ENCODE measurements at places on chromosomes 6 and 20. TPM values are rescaled to one million over a fixed set of nuclear protein-coding genes. Genes with fewer than 3 reads are reported as not detected.

DNA sequence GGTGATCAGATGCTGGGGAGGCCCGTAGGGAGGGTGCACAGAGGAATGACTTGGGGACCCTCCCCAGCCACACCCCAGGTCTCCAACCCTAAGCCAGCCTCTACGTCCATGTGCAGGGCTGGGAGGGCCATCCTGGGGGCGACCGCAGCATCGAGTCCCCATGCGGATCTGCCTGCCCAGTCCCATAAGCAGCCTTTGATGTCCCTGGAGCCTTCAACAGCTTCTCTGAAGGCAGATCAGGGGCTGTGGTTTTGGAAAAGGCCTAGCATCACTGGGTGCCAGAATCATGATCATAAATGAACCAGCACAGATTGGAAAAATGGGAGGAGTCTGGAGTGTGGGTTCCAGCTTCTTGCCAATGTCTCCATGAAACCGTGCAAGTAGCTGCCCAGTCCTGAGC, 22.9 kb downstream of the TOX2 start:
- DNase-seq = no peak

- DNase-seq = no peak
Measured at GRCh38 chr6:169787797-169788196, 36.4 kb downstream of the ERMARD start.

The KDM1B gene
- not detected for polyA plus RNA-seq

DNA sequence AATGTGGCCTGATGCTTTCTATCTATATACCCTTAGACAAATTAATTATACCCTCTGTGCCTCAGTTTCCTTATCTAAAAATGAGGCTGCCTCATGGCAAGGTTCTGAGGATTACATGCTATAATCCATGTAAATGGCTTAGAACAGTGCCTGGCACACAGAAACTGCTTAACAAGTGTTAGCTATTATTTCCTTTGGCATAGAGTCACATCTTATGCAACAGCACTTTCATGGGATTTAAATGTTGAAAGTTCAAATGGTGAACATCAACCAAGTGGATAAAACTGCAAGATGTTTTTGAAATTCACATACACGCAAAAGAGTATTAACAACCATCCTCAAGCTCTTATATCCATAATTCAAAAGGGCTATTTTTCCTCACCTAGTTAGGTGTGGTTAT, 202.8 kb upstream of the JAG1 start:
- peak; percentile 48 for DNase-seq

The KIF13A gene
- polyA plus RNA-seq = 48.0 TPM

The KCNK15 gene
- polyA plus RNA-seq = 0.14 TPM

The ARFGAP1 gene
- polyA plus RNA-seq = 60.5 TPM

DNA sequence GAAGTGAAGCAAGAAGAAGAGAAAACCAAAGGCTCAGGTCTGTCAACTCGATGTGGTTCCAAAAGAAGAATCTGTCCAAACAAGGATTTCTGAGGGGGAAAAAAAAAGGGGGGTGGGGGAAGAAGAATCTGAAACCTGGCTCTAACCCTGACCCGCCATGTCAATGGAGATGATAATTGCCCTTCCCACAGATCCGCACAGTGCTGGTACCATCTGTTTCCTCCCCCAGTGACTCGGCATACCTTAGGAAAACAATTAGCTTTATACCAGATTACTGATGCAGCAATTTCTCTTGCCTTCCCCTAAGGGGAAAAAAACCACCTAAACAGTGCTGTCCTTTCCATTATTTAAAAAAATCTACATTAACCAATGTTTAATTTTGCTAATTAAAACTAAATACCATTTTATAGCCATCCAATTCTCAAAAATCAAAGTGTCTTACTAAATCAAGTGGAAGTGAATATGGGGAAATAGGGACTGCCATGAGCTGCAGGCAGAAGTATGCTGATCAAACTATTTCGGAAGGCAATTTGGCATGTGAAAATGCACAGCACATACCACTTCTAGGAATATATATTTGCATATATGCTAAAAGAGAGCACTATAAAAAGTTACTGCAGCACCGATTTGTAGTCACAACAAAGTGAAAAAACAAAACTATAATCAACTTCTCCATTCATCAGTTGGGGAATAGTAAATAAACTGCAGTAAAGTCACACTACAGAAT, 46.8 kb downstream of the MAP7 start:
- no peak for DNase-seq

DNA sequence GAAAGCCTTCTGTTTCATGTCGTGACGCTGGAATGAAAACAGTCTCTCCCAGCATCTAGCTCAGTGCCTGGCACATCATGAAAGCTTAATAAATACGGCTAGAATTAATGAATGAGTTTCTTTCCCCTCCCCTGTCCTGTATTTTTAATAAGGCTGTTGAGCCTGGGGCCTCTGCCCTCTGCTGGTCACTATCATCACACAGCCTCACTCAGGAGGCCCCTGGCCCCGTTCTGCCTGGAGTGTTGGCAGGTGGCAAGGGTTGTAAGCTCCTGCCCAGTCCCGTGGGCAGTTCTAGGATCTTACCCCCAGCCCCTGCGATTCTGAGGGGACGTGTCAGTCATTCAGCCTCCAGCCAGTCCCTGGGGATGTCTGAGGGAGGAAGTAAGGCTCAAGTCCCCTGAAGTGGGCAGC, 41.4 kb downstream of the PHACTR3 start:
- DNase-seq = no peak

The SLC17A9 gene
- polyA plus RNA-seq = not detected

DNA sequence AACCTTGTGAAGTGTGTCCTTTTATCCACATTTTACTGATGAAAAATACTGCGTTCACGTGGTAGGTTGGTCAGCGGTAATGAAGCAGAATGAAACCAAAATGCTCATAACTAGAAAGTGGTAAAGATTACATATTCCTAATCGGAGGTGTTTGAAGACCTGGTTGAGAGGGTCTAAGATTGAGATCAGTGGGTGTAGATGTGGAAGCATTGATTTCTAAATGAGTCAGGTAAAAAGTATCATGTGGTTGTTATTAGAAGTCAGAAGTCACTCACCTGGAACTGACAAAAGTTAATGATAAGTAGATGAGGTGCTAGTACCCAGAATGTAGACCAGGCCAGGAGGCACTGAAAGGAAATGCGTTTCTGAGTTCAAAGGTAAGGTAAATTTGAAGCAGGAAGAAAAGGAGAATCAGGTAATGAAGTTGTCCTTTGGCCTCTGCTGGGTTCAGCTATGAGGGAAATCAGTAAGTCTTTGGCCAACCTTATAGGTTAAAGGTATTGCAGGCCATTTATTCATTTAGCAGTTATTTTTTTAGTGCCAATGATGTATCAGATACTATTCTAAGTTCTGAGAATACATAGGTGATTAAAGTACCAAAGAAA, 31.2 kb downstream of the FAM83B start:
- no peak for DNase-seq

- no peak for DNase-seq
Measured at GRCh38 chr6:149433881-149434280, 33.8 kb downstream of the SUMO4 start.

DNA sequence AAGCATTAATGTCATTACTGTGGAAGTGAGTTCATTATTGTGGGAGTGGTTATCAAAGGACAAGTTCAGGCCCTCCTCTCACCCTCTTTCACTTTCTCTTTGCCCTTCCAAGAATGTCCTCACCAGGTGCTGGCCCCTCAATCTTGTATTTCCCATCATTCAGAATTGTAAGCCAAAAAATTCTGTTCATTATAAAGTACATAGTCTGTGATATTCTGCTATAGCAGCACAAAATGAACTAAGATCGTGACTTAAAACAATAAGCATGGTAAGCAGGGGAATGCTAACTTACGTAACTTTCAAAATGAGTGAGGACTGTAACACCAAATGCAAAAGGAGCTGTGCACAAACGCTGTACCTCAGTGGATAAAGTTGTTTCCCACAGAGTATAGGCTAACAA, 515.7 kb upstream of the BTBD3 start:
- no peak for DNase-seq

The POM121L2 gene
- not detected for polyA plus RNA-seq

DNA sequence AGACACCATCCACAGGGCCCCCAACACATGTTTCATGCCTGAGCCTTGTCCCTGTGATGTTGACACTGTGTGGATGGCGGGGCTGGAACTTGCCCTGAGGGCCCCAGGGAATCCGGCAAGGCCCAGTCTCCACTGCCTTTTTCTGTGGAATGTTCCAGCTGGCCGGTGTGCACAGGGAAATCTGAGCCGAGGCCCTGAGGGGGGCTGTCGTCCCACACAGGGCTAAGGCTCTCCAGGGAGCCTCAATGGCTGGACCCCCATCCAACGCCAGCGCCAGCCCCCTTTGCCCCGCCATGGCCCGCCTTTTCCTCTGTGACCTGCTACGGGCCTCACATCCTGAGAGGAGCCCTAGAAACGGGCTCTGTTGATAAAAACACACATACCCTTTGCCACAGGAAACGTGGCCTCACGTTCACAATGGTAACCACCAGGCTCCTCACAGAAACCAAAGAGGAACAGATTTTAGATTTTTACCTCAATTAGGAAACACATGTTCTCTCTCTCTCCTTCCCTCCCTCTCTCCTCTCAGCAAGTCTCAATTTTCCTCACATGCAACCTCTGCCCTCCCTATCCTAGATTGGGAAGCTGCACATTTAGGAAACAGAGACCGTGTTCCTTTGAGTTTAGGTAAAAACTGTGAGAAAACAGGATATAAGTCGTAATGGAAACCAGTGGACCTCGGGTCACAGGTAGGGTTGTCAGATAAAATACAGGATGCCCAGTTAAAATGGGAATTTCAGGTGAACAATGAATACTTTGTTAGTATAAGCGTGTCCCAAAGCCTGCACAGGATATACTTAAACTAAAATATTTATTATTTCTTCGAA, 13.7 kb upstream of the ZNF831 start:
- DNase-seq = no peak

DNA sequence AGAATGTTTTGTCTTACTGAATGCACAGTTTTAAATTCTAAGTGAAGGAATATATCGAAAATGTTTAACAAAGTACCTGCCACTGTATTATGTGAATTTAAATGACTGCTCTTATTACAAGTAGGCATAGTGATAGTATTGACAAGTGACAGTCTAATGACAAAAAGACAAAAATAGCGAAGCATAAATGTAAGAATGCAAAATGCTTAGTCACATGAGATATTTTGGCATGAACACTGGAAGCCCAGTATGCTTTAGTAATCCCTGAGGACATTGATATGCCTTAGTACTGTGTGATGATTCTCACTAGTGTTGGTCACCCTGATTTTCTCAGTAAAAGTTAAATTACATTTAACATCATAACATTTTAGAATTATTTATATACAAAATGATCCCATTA, 153.5 kb downstream of the EYA4 start:
- no peak for DNase-seq

- DNase-seq = peak; percentile 56
Measured at GRCh38 chr20:36202891-36203338, 33.4 kb upstream of the AAR2 start.

- no peak for DNase-seq
Measured at GRCh38 chr6:15423286-15423993, 177.6 kb downstream of the JARID2 start.

DNA sequence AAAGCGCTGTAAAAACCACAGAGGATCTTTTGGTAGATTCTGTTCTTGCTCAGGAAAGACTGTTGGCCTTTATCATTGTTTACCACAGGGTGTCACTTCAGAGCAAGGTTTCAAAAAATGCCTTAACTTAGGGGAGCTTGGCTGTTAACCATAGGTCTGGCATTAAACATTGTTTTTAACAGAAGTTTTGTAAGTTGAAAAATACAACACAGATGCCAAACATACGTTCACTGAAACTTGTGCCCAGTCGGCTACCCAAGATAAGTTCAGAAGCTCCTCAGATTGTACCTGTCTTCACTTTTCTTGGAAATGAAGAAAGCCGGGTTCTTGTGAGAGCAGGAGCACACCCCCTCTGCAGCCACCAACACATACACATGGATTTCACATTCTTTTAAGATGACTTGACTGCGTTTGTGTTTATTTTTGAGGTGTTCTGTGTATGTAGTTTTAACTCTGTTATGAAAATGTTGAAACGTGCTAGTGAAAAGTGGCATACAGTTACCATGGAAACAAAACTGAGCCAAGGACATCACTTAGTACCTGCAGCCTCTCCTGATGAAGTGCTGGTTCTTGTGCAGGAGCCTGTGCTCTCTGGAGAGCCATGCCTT, 64.9 kb downstream of the SYCP2L start:
- peak; percentile 20 for DNase-seq

The RSPH3 gene
- 6.4 TPM for polyA plus RNA-seq

The HLA-DOB gene
- not detected for polyA plus RNA-seq

- DNase-seq = peak; percentile 80
Measured at GRCh38 chr6:32796848-32797776, 19.7 kb downstream of the HLA-DOB start.

- no peak for DNase-seq
Measured at GRCh38 chr6:74356391-74356790, 660.4 kb downstream of the CD109 start.

The OR14J1 gene
- polyA plus RNA-seq = 0.01 TPM

DNA sequence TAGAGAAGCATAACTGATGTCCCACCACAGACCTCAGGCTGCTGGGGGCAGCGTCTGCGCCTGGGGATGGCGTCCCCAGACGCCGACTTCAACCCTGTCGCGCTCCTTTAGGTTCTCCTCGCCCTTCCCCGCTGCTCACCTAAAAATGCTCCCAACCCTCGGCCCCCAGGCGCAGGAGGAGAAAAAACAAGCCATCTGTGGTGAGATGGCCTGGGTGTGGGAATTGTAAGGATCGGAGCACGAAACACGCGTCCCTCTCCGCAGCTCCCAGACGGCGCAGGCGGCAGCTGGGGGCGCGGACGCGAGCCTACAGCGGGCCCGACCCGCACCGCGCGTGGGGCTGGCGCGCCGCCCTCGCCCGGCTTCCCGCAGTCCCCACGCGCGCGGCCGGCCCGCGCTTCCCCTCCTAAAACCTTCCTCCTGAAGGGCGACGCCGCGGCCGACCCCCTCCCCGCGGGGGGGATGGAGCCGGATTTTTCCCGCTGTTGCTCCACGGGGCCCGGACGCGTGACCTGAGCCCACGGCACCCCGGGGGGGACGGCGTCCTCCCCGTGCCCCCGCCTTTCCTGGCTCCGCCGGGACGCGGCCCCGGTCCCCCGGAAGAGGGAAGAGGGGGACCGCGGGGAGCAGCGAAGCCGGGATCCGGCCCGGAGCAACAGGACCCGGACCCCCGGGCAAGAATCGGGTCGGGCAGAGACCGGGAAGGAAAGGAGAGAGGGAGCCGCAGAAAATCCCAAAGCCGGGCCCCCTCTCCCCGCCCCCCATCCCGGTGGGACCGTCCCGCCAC, 611 bp downstream of the EPB41L2 start:
- no peak for DNase-seq

GRCh38 chr6:2643130-2643529, 107.6 kb downstream of the MYLK4 start:
- DNase-seq = no peak

GRCh38 chr6:156517088-156517487, 260.1 kb upstream of the ARID1B start:
- DNase-seq = no peak

- DNase-seq = peak; percentile 81
Measured at GRCh38 chr20:54199721-54200176, 8.1 kb upstream of the PFDN4 start.

The BPIFB4 gene
- 0.29 TPM for polyA plus RNA-seq
